CD4-positive, alpha-beta memory T cell (primary cell): ENCODE measurements at places on chromosomes 2 and 18. TPM values are rescaled to one million over a fixed set of nuclear protein-coding genes. Genes with fewer than 3 reads are reported as not detected.
A peak's percentile ranks its signal among the peaks of the same experiment; 100 is the strongest.

DNA sequence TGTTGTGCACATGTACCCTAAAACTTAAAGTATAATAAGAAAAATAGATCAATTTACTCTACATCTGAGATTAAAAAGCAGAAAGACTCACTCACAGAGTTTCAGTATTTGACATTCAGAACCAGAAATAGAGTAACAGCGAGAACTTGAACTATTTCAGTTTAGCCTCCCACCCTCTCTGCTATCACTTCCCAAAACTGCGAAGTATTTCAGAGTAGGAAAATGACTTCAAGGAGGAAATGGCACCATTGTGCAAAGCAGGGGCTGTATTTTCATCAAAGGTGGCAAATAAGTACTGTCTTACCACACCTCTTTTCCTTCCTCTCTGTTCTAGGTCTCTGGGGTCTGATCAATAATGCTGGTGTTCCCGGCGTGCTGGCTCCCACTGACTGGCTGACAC is 13.6 kb downstream of the DHRS9 start:
- DNase-seq, result no peak

The TMEM150A gene
- 15.3 TPM for polyA plus RNA-seq

DNA sequence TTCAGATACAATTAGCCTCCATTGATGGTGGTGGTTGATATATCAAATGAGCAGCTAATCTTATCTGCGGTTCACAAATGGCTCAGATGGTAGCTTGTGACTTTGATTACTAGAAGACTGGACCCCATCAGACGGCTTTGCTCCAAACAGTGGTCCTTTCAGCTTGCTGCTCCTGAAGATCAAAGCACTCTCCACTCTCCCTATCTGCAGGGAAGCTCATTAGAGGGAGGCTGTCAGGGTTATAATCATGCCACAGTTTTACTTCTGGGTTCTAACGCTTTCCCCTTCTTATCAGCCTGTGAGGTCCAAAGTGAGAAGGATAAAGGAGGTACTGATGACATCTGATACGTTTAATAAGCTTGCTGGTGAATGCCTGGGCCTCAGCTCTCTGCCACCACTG is 247.1 kb upstream of the NT5C1B start:
- no peak for DNase-seq

- no peak for DNase-seq
These were observed 74.5 kb downstream of the CABLES1 start for GRCh38 chr18:23209796-23210195.

GRCh38 chr2:178199334-178199733 is 5.0 kb downstream of the OSBPL6 start:
- DNase-seq, result no peak

GRCh38 chr2:10243926-10244270 is 58.8 kb upstream of the HPCAL1 start:
- no peak for DNase-seq

The PSME4 gene
- 8.3 TPM for polyA plus RNA-seq

GRCh38 chr18:12543697-12544096 is 114.2 kb downstream of the SPIRE1 start:
- DNase-seq, result no peak

The LGALSL gene
- polyA plus RNA-seq, result 0.63 TPM

DNA sequence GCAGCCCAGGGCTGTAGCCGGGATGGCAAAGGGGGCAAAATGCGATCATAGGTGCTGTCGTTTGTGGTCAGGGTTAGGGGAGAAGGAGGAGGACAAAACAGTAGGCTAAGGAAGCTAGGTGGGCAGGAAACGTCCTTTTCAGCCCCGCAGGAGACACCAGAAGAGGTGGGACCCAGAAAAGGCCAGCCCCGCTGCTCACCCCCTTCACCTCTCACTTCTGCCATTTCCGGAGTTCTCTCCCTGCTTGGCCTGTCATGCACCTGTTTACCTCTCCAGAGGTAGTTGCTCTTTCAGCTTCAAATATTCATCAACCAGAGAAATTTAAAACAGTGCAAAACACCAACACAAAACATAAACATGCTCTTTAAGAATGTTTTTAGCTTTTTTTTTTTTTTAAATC is 849 bp downstream of the AQP4 start:
- no peak for DNase-seq

DNA sequence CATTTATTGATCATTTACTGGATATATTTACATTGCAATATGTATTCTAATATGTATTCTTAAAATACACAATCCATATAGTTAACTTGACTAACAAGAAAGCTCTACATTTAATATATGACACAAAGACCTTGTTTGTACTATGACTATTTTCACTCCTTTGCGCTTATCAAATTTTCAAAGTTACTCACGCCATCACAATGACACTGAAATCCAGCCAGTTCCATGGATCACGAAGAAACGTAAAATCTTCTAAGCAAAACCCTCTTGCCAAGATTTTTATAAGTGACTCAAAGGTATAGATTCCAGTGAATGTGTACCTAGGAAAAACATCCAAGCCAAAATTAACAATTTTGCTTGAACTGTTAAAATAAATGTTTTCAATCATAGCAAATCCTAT is 39.6 kb downstream of the SCN3A start:
- DNase-seq, result no peak

- DNase-seq, result no peak
These were observed 49.7 kb downstream of the RRM2 start for GRCh38 chr2:10172033-10172871.

- no peak for DNase-seq
These were observed 326.0 kb downstream of the TGIF1 start for GRCh38 chr18:3775996-3776395.

The IL36B gene
- not detected for polyA plus RNA-seq

DNA sequence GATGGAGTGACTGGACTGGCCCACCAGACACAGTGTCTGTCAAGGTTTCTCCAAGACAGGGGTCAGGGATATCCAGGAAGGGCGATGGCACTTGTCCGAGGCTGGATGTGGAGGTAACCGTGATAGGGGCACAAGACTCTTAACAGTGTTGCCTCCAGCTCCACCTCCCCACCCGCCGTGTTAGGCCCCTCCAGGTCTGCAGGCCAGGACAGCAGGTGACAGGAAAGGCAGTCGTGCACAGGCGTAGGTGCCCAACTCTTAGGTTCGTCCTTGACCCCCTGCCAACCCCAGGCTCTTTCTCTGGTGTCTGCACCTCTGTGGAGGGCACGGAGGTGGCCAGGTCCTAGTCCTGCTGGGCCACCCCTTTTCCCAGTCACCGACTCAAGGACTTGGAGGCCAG is 10.1 kb downstream of the ITM2C start:
- no peak for DNase-seq

The UCN gene
- not detected for polyA plus RNA-seq

The LYG2 gene
- polyA plus RNA-seq, result not detected

GRCh38 chr18:48805826-48806535 is 144.8 kb downstream of the SMAD7 start:
- DNase-seq, result no peak

The HOXD11 gene
- polyA plus RNA-seq, result not detected

DNA sequence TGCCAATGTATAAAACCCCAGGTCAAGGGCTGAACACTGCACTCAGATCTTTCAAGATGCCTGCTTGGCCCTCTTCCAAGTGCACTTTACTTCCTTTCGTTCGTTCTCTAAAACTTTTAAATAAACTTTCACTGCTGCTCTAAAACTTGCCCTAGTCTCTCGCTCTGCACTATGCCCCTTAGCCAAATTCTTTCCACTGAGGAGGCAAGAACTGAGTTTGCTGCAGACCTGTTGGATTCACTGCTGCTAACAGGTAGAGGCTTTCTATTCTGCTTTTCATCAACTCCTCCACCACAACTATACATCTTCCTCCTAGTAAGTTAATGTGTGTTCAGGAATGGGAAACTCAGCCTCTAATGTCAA is 467.9 kb downstream of the MBD2 start:
- no peak for DNase-seq

DNA sequence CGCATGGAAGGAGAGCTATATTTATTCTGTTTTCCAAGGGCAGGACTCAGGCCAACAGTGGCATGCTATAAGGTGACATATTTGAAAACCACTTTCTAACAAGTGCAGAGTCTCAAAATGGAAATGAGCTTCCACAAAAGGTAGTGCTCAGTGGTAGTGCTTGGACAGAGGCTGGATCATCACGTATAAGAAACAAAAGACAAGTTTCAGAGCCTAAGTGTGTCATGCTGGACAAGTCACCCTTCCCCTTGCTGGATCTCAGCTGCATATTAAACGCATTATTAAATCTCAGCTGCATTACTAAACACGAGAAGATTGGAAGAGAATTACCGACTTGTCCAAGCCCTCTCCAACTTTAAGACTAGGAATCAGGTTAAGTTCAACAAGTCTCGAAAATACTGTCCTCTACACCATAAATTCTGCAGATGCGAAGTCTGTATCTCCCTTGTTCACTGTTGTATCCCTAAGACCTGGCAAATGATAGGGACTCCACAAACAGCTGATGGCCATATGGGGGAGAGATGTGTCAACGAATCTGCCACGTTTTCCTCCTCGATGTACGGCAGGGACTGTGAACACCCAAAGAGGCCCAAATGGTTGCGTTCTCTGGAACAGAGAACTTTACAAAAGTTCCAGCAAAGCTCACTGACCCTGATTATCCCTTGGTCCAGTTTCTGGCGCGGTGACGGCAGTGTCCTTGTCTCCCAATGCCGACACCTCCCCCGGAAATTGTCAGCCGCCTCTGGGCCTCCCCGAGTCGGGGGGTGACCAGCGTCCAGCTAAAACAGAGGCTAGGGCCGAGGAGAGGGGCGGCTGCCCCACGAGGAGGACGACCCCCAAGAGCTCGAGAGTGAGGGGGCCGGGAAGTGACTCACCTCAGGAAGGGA is 611 bp downstream of the NOL10 start:
- DNase-seq, result no peak

GRCh38 chr2:109174626-109175349 is 45.8 kb downstream of the SH3RF3 start:
- DNase-seq, result no peak

The SFTPB gene
- polyA plus RNA-seq, result not detected

GRCh38 chr2:85303780-85304531 is 23.8 kb downstream of the TGOLN2 start:
- no peak for DNase-seq

DNA sequence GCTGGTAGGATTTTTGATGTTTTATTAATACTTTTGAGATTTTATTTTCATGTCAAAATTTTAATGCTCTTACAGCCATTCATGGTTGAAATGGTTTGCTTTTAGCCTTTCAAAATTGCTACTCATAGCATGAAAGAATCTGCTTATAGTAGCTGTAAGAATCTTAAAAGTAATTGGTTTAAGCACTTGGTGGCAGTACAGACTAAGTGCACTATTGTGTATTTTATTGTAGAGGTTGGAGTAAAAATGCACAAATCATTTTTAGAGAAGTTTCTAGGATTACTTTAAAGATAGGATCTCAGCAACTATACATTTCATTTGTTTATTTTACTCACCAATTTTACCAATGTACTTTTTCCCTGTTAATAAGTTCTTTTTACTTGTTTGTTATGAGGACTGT is 205.8 kb downstream of the SPAG16 start:
- DNase-seq, result no peak

DNA sequence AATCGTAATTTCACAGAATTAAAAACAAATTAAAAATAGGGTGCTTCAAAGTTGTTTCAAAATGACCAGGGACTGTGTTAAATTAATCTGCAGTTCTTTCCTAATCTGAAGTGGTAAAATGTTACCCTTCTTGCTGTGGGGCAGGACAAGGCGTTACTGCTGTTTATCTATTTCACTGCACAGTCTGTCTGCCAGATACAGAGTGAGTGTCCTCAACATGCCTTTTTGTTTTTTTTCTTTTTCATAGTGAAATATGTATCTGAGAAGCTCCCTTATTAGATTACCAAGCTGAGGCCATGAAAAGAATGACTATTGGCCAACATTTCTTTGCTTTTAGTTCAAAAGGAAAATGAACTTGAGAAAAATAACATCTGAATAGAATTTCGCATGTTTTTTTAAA is 38.0 kb downstream of the KCTD1 start:
- no peak for DNase-seq

DNA sequence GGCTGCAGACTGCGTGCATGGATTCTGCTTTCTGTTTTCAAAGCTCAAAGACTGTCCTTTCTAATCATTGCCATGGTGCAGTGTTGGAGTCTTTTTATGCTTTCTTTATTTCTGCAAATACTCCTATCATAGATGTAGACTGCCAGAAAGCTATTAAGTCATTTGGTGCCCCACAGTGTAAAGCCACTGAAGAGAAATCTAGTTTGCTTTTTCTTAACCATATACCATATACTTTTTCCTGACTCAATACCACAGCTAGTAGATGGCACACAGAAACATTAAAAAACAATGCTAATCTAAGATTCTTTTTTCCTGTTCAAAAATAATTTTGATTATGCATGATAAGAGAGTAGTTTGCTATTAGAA is 109.9 kb upstream of the RAB27B start:
- DNase-seq, result no peak

DNA sequence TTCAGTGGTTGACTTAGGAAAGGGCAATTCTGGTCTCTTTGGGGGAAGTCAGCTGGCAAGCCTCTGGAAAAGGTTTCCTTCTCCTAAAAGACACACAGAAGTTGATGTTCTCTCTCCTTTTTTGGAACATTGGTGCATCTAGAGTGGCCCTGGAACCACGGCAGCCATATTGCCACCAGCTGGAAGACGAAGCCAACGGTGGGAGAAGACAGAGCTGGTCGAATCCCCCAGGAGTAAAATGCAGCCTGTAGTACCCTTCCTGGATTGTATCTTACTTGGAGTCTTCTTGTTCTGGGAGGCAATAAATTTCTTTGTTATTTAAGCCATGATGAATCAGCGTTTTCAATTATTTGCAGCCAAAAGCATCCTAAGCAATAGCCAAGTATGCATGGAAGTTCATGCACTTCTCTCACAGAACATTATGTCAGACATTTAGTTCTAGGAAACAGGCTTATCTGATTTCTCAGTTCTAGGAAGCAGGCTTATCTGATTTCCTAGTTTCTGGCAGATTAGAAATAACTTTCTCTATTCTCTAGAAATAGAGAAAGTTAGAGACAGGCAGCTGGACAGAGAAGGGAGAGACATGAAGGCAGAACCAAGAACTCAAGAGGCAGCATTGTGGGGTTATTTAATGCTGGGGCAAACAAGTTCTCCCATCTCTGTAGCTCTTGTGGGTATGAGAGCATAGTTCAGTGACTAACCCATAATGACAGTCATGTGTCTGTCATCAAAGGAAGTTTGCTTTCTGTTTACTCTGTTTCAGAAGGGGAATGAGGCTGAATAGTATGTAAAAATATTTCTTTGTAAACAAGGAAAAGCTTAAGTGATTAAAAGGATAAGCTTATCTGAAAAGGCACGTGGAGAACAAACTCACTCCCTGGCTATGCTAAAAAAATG is 40.5 kb upstream of the NABP1 start:
- DNase-seq, result peak; percentile 52

The ALK gene
- 0.07 TPM for polyA plus RNA-seq

The DPP4 gene
- polyA plus RNA-seq, result 105 TPM

DNA sequence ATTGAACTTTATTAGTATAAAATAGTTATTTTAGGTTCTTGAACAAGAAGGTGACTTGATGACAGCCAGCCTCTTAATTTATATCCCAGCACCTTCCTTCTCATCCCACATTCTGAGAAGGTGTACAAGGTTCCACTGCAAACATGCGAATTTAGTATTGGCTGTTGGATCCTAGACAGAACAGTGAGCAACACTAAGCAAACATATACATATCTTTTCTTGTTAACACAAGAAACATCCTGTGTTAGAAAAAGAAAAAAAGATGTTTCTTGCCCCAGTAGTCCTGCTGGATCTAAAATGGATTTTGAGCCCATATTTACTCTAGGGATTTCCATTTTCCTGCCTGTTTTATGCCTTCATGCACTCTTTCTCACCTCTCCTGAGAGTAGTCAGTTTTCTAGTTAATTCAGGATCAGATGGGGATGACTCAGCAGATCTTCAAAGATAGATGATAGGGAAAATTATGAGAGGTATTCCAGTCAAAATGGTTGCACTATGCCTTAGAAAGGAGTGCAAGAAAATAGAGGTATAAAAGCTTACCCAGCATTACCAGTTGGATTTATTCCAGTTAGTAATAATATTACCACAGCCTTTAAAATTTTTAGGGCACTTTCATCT is 336.5 kb downstream of the MEIS1 start:
- DNase-seq, result no peak
